ENCODE measurements at places on chromosomes 12 and 14. TPM values are rescaled to one million over a fixed set of nuclear protein-coding genes. Genes with fewer than 3 reads are reported as not detected.

DNA sequence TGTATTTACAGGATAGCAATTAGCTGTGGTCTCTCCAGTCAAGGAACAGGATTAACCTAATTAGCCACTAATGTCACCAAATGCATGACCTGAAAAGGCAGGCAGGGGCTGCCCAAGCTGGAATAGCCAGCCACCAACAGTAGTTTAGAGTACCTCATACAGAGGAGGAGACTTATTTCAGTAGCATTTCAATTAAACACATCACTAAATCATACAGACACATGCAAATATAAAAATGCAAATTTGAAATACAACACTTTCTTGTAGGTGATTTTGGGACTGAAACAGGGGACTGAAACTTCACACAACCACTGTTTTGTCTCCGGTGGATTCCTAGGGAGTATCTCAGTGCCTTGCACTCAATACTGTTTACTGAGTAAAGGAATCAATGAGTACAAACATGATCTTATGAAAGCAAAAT is 636 bp upstream of the IFNG-AS1 start:
- DNase-seq = no peak

DNA sequence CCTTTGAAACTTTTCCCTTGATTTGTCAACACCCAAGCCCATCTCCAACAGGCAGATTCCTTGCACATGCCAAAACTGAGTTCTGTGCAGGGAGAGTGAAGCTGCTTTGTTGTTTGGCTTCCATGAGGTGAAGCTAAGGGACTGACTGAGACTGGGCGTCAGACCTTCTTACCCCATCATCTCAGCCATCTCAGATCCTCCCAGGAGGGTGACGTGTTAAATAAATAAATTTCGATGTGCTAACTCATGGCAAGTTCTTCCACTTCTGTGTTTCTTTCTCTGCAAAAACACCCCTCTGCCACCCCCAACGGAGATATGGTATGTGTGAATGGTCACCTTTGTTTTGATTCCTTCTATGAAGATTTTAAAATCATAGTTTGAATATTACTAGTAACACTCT is 17.8 kb downstream of the UTP20 start:
- DNase-seq = peak; percentile 19

DNA sequence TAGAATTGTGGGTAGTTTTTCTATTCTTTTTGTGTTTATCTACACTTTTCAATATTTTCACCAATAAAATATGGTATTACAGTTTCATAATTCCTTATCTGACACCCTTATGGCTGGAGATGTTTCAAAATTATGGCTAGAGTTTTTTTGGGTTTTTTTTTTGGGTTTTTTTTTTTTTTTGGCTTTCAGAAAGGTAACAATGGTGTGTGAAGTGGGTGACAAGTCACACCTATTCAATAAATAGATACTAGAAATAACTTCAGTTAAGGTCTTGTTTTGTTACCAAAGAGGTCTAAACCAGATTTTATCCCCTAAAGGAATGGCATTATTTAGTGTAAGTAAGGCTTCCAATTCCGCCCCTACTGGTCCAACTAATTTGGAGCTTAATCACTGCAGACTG is 19.5 kb downstream of the SPPL3 start:
- no peak for DNase-seq

DNA sequence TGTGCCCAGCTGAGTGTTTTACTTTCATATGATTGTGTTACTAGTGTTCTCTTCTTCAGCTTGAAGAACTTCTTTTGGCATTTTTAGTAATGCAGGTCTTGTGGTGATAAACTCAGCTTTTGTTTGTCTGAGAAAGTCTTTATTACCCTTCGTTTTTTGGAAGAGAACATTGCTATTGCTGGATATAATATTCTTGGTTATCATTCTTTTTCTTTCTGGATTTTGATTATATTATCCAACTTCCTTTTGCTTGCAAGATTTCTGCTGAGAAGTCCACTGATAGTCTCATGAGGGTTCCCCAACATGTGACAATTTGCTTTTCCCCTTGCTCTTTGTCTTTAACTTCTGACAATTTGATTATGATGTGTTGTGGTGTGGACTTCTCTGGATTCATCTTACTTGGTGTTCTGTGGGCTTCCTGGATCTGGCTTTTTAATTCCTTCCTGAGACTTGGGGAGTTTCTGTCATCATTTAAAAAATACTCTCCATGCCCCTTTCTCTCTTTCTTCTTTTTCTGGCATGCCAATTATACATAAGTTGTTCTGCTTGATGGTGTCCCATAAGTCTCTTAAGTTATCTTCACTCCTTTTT is 416.8 kb downstream of the CCDC91 start:
- no peak for DNase-seq

DNA sequence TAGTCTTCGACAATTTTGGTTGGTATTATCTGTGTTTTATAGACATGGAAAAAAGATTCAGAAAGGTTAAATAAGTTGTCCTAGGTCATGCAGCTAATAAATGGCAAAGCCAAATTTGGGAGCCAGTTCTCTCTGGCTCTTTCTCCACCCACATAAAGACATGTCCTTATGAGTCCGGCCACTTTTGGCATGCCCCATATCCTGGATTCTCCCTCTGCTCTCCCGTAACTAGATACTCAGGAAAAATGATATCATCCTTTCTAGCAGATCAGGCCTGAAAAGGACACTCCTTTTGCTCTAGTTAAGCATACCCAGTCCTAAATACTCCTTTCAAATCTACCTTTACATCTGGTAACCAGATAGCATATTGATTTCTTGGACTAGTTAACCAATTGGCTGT is 64.4 kb downstream of the TTLL5 start:
- no peak for DNase-seq

Gene LMO3
- total RNA-seq = 3.6 TPM

Gene COPZ1
- total RNA-seq = 139 TPM

Gene MAP3K12
- 118 TPM for total RNA-seq

DNA sequence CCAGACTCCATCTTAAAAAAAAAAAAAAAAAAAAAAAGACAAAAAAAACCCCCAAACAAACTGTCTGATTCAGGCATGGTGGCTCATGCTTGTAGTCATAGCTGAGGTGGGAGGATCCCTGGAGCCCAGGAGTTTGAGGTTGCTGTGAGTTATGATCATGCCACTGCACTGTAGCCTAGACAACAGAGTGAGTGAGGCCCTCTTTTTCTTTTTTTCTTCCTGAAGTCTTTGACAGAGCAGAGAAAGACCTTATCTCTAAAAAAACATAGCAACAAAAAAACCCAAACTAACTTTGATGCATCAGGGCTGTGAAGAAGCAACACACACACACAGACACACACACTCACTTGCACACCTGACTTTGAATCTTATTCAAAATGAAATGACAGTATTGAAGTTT is 7.7 kb upstream of the AMN1 start:
- peak; percentile 86 for DNase-seq

GRCh38 chr12:50788561-50788960 is 24.7 kb downstream of the ATF1 start:
- DNase-seq = peak; percentile 66

DNA sequence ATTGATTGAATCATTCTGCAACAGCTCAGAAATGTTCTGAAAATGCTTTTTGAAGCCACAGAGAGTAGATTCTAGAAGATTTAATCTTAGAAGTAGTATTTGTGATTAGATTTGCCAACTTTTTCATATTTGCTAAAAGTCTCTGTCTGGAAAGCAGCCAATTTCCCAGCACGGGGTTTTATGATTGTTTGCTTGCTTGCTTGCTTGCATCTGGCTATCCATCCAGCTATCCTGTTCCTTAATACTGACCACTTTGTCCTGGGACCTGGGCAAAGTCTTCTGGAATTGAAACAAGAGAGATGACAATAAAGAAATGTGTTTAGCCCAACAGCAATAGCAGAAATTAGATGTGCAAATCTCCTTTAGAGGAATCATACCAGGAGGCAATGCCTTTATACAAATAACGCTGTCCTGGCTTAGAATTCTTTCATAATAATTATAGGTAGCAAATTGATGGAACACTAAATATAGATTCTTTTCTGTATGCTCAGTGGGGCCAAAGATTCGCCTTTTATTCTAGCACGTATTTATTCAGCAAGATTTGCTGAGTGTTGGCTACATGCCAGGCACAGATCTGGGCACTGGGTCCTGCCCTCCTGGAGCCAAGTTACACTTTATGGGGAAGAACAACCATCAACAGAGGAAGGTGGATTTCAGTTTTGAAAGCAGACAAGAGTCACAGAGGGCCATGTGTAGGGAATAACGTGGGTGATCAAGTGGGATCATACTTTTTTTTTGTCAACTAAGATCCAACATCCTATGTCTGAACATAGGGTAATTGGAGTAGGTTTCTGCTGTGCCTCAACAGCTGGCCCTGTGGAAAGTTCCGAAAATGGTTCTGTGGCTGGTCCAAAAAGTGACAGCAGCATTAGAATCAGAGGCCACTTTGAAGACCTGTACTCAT is 25.3 kb downstream of the MYBPC1 start:
- DNase-seq = no peak

- DNase-seq = no peak
These were observed 353.2 kb downstream of the ZFP36L1 start for GRCh38 chr14:68439676-68440075.

GRCh38 chr12:88328090-88328489 is 186.0 kb downstream of the TMTC3 start:
- no peak for DNase-seq

DNA sequence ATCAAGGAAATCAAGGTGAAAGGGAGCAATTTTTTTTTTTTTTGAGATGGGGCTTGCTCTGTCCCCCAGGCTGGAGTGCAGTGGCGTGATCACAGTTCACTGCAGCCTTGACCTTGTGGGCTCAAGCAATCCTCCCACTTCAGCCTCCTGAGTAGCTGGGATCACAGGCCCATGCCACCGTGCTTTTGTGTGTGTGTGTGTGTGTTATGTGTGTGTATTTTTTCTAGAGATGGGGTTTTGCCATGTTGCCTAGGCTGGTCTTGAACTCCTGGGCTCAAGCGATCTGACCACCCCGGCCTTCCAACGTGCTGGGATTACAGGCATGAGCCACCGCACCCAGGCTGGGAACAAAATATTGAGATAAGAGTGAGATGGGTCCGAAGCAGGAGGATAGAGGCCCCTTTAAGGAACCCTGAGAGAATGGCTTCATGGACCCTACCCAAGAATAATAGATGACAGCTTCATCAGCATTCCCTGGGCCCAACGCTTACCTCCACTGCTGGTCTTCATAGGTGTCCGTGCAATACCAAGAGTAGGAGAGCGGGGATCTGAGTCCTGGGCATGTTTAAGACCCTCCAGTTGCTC is 1.0 kb downstream of the CDCA3 start:
- no peak for DNase-seq

Gene PIWIL1
- not detected for total RNA-seq

GRCh38 chr14:93295541-93296220 is 37.2 kb downstream of the BTBD7 start:
- DNase-seq = no peak

GRCh38 chr14:61281186-61281947 is at the start of gene TMEM30B:
Gene TMEM30B, minus strand, starts transcription at chr14:61281338. Its CDS starts 191 bp downstream, at chr14:61281147.
- no peak for DNase-seq

Gene EFS
- 10.8 TPM for total RNA-seq

GRCh38 chr12:20494851-20495250 is 126.5 kb downstream of the PDE3A start:
- DNase-seq = peak; percentile 33

- DNase-seq = no peak
These were observed 2.6 kb downstream of the ARF6 start for GRCh38 chr14:49895480-49895879.

Gene TAS2R7
- total RNA-seq = not detected

- peak; percentile 42 for DNase-seq
These were observed 10.8 kb downstream of the SUOX start for GRCh38 chr12:56007564-56008559.

- DNase-seq = no peak
These were observed 49.2 kb upstream of the PRICKLE1 start for GRCh38 chr12:42638697-42639096.

Gene ADAMTS20
- total RNA-seq = not detected

- DNase-seq = peak; percentile 56
These were observed 111.4 kb downstream of the CRACR2A start for GRCh38 chr12:3641428-3642018.

Gene C1S
- total RNA-seq = 790 TPM

DNA sequence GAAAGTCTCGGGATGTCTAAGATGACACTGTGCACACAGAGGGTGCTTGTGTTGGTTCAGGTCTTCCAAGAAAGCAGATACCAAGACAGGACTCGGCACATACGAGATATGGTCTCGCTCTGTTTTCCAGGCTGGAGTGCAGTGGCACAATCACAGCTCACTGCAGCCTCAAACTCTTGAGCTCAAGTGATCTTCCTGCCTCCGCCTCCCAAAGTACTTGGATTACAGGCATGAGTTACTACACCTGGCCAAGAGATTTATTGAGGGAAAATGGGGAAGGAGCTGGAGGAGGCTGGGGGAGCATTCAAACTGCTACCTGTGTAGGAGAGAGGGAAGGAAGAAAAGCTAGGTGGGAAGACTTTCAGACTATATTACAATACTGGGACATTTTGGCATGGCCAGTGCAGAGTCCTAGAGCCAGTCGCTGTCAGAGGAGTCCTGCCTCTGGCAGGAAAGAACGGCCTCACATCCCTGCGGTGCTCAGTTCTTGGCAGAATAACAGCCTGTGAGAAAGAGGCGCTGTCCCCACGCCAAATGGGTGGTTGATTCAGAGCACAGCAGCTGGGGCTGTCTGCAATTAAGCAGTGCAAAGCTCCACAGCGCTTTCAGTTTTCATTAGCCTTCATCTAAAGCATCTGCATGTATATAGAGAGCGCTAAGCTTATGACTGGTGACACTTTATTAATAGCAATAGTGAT is 18.3 kb downstream of the SLC17A8 start:
- DNase-seq = peak; percentile 68

DNA sequence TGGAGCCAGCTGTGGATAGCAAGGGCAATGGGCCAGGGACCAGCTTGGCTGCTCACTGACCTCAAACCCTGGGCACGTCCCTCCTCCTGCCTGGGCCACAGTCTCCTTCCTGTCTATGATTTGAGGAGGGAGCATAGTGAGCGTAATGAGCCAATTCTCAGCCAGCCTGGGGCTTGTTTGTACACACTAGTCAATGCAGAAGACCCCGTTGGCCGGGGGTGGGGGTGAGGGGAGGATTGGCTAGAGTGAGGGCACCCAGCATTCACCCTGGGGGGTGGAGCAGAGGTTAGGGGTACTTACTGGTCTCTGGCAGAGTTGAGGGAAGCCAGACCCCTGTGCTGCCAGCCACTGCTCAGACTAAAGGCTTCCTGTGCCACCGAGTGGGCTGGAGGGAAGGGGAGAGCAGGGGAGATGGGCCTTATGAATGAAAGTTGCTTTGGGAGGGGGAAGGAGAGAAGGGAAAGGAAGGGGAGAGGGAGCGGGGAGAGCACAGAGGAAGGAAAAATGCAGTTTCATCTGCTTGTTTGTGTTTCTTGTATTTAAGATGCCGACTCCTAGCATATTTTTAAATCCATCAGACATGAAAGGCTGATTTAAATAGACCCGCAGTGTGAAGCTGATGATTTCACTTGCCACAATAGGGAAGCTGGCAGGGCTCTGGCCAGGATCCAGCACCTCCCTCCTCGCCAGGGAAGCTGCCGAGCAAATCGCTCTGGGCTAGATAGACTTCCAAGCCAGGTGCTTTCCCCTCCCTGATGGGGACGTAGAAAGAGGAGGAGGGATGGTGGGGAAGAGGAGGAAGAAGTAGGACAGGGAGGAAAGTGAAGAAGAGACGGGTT is 114.0 kb downstream of the PRMT8 start:
- DNase-seq = peak; percentile 6

Gene WDR89
- total RNA-seq = 7.0 TPM

All from fibroblast of the aortic adventitia (primary cell).